H7 (cell line): ENCODE measurements at places on chromosomes 12 and 14.
A peak's percentile ranks its signal among the peaks of the same experiment; 100 is the strongest.

DNA sequence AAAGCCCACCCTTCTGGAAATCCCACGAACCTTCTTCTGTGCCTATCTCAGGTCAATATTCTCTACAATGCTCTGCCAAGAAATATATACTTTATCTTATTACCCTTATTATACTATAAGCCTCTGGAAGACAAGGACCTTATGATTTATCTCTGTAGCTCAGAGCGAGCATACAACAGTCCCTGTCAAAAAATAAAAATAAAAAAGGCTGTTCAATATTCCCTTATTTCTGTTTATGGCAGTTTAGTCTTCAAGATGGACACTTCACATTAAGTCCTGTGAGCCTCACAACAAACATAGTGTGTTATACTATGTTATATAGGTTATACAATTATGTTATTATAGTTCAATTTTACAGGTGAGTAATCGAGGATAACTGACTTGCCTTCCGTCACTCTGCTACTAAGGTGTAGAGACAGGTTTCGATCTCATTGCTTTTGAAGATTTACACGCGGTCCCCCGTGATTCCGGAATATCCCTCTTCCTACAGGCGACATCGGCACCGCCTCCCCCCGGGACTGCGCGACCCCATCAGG, 562 bp downstream of the EAPP start:
- no peak for DNase-seq

- no peak for DNase-seq
Observed at GRCh38 chr12:58268069-58268468, 326.7 kb downstream of the ATP23 start.

DNA sequence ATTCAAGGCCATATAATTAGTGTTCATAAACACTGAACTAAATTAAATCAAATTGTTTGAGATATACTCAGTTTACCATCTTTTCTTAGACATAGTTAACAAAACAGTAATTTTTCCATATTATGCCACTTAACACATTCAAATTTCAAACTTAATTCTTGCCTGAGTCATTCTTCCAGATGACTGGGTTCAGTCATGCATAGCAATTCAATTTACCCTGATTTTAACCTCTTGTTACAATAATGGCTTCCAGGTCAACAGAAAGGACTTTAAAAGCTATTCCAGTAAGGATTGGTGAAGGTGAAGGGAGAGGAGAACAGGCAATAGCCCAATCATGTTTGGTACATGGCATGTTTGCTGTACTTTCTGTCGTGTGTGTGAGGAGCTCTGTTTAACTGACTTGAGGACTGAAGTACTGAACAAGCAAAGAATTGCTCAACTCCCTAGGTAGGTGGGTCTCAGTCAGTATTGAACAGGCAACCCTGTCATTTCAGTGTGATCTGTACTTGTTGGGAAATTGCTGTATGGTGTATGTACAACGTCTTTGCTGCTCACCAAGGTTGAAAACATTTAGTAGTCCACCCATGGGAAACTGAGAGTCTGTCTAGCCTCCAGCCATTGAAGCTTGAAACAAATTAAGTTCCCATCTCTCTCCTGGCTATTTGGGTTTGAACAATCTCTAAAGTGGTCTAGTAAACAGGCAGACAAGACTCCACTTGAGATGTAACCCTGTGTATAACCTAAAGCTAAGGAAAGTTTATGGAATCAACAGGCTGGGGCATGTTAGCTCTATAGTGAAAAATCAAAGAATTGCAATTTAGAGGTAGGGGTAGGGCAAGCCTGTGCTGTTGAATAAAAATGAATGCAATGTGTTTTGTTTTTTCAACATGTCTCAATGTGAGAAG, 327.2 kb downstream of the BTG1 start:
- DNase-seq, result no peak

DNA sequence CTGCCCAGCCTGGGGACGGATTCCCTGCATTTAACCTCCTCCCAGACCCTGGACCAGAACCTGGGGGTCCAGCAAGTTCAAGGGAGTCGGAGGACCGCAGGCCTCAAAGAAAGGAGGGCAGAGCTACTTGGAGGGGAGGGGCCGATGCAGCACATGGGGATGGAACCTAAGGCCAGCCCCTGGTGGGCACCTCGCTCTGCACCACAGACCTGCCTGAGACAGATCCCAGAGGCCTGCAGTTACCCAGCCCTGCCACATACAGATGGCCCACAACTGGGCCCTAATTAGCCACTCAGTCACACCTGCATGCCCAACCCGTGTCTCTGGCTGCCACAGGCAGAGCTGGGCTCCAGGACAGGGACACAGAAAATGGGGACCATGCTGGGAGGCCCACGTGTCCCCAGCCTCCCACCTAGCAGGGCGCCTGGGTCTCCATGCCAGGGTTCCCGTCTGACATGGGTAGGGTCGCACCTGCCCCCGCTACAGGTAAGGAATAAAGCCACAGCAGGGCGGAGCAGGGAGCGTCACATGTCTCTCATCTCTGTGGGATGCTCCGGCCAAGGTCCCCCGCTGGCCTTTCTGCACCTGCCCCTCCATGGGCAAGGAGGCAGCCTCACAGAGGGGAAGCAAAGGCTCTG, 16.7 kb downstream of the AKT1 start:
- DNase-seq, result peak; percentile 79

DNA sequence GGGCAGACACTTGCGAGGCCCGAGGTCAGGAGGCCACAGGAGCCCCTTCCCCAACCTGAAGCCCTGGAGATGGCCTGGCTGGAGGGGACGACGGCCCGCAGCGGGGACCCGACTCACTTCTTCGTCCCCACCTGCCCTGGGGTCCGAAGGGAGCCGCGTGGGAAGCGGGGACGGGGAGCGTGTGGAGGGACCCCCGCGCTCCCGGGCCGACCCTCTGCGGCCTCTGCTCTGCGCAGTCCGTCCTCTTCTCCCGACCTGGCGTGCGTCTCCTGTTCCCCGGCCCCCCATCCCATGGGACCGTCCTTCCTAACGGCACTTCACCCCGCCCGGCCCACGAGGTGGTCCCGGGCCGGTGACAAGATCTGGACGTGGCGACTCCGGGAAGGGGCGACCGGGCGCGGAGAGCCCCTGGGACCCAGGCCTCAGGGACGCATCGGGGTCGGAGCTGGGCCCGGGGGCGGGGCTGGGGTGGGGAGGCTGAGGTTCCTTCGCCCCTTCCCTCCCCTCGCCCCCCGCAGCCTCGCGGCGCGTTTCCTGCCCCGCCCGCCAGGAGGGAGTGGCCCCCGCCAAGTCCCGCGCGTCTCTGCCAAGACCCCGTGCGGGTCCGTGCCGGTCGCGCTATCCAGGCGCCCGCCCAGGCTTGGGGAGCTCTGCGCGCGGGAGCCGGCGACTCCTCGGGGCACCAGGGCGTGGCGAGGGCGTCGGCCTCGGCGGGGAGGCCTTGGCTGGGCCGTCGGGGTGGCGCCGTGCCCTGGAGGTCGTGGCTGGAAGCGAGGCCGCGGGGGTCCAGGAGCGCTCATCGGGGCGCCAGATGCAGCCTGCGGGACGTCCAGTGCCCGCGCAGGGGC, 97.1 kb downstream of the TNFAIP2 start:
- peak; percentile 86 for DNase-seq

DNA sequence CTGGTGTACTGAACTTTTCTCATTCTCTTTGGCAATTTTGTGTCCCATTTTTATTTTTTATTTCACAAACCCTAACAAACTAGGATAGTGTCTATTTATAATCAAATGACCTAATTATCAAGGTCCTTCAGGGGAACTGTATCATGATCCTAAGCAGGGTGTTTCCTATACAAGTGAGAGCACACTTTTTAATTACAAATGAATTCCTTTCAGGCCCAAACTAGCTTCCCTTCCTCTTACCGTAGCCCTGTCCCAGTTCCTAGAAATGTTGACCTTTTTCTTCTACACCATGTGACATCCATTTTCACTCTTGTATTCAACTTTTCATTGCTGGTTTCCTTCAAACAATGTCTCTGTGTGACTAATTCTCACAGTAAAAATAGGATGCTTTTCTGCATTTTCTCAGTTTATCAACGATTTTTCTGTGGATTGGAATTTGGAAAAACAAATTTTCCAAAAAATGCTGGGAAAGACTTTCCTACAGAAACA, 411.4 kb downstream of the CCDC91 start:
- no peak for DNase-seq

DNA sequence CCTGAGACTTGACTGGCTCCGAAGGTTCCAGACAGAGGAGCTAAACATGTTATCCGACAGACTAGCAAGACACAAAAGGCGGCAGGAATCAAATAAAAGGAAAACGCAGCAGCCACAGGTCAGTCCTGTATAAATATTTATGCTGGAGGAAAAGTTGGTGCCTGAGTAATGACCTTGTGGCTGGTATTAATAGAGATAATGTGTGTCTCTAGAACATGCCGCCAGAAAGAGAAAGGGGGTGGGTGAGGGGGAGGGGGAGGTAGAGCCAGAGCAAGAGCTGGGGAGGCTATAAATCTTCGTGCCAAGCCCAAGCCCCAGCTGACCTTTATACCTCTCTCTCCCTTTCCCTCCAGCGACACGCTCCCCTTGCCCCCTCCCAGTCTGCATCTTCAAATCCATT, 590.4 kb downstream of the MED13L start:
- no peak for DNase-seq
